ENCODE measurements at places on chromosomes 5 and 9.
A peak's percentile ranks its signal among the peaks of the same experiment; 100 is the strongest.

DNA sequence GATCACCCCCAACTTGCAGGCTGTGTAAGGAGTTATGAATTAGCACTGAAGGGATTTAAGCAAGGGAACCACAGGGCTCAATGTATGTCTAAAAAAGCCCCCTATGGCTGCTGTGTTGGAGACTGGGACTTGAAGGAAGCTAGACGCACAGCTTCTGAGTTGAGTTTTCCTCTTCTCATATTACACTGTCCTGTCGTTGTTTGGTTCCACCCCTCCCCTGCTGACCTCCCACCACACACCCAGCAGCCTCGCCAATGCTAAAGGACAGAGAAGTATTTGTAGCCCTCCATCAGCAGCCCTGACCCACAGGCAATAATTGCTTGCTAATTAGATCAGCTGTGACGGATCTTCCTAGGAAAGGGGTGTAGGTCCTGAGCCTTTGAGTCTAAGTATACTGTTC is 15.1 kb upstream of the CARTPT start:
- DNase-seq: no peak

DNA sequence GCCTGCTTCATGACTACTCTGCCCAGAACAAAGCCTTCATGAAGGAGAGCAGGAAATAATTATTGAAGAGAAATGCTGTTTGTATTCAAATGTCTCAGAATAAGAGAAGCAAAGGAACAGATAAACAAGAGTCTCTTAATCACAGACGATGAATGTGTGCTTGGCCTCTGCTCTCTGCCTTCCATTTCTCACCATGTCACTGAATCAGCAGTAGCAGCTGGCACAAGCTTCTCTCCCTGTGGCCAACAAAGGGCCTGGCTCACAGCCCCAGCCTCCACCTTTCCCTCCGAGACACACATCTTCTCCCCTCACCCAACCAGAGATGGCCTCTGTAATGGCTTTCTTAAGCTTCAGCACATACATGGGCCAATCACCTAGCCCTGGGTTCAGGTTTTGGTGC is 128.1 kb upstream of the SLIT3 start:
- no peak for DNase-seq

- DNase-seq: no peak
These were observed 669.9 kb downstream of the MTRR start for GRCh38 chr5:8538821-8539220.

- no peak for DNase-seq
These were observed 562.6 kb downstream of the ANXA1 start for GRCh38 chr9:73714294-73714693.

GRCh38 chr5:60183881-60184280 is 290.4 kb upstream of the PDE4D start:
- no peak for DNase-seq

DNA sequence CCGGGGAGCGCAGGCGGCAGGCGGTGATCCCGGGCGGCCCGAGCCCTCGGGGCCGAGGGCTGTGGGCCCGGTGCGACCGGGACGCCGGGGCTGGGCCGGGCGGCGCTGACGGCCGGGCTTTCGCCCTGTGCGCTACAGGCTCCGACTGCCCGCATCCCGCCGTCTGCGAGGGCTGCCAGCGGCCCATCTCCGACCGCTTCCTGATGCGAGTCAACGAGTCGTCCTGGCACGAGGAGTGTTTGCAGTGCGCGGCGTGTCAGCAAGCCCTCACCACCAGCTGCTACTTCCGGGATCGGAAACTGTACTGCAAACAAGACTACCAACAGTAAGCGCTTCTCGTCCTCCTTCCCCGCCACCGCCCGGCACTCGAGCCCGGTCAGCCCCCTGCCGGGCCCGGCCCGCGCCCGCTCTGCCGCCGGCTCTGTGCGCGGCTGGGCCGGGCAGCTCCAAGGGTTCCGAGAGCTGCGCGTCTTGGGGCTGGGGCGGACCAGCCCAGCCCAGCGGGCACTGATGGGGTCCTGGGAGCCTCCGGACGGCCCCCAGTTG is 1.6 kb downstream of the LMX1B start:
- no peak for DNase-seq

DNA sequence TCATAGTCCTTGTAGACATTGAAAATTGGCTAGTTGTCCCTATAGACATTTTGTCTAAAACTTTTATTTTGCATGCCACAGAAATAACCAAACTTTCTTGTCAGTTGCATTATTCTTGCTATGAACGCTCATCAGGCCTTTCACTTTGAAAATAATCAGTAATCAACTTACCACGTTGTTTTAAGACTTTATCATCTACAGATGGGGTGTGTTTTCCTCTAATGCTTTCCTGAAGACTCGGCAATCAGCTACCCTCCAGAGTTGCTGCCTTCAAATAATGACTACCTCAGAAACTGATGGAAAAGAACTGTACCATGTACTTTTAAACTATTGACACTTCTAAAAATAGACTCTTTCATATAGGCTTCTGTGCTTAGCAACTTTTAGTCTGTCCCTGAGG is 33.5 kb upstream of the HSPB3 start:
- DNase-seq: no peak

- DNase-seq: no peak
These were observed 54.8 kb downstream of the PWWP2A start for GRCh38 chr5:160064417-160064810.

- DNase-seq: no peak
These were observed 167.5 kb downstream of the DAB2IP start for GRCh38 chr9:121818841-121819427.

GRCh38 chr5:37247036-37247435 is 2.1 kb downstream of the CPLANE1 start:
- DNase-seq: no peak

DNA sequence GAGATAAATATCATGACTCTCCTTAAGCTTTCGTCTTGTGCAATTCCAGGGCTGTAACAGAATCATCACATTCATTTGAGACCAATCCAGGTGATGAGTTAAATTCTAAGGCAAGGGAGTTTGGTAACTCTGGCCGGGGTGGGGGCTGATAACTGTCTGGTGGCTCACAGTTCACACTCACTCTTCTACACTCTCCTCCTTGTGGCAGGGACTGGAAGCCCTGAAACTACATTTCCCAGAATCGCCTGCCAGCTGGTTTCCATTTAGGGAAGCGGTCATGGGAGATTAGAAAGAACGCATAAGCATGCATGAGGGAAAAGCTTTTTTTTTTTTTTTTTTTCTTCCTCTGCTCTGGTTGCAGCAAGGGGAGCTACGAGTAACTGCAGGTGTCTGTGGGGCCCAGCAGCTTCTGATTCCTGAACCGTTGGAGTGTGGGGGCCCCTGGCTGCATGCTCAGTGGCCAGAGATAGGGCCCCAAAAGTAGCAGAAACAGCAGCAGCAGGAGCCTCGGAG is 154.8 kb upstream of the TBC1D2 start:
- peak; percentile 12 for DNase-seq

GRCh38 chr5:130795037-130795436 is 370.0 kb downstream of the HINT1 start:
- no peak for DNase-seq

GRCh38 chr5:180739271-180739670 is 587 bp downstream of the OR2Y1 start:
- DNase-seq: no peak

- no peak for DNase-seq
These were observed 26.2 kb downstream of the IRF1 start for GRCh38 chr5:132464156-132464939.

DNA sequence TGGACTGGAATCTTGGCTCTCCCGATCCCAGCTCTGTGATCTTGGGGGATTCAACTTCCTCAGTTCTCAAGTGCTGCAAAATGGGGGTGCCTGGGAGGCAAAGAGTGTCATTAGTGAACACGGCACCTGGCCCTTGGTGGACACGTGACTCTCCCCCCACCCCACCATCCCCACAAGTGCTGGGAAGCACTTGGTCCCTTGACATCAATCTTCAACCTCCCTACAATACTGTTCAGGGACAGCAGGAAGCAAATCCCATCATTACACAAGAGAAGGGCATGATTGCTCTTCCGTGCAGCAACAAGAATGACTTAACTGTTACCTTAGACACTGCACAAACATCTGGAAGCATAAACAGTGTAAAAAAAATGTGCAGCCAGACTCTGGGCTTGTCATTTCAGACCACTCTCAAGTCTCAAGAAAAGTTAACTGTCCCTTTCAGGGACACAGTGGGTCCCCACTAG is 61.4 kb downstream of the PSMB7 start:
- no peak for DNase-seq

GRCh38 chr9:99793528-99793927 is 28.2 kb upstream of the NR4A3 start:
- no peak for DNase-seq

DNA sequence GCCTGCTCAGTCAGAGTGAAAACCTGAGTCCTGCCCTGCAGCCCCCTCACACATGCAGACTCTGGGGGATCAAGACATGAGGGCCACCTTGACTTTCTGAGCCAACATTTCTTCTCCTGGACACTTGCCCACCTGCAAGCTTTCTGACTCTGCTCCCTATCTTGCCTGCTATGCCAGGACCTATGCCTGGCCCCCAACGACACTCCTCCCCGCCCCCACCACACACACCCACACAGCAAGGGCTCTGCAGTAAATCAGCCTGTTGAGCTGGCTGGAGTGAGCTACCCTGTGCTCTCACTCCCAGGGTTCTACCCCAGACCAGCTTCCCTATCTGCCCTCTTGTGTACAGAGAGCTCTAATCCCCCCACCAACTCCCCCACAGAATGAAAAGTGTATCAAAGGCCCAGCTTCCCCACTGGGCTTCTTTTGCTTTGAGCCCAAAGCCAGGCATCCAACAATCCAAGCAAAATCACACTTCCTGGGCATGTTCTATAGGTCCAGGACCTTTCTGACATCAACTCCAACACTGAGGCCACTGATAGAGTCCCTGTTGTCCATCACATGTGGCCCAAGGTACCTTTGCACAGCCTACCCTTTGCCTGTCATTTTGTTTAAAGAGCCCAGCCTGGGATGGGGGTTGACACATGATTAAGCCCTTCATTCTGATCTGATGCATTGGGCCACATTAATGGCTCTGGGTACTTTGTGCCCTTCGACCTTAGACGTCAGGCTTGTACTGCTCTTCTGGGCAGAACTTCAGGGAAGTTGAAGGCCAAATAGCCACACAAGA is 7.2 kb downstream of the PDLIM4 start:
- no peak for DNase-seq

GRCh38 chr9:130139251-130139650 is 33.0 kb upstream of the NCS1 start:
- DNase-seq: no peak

- DNase-seq: no peak
These were observed 789 bp downstream of the COL27A1 start for GRCh38 chr9:114155995-114156656.

GRCh38 chr9:92808726-92809451 is 44.3 kb upstream of the BICD2 start:
- peak; percentile 76 for DNase-seq

DNA sequence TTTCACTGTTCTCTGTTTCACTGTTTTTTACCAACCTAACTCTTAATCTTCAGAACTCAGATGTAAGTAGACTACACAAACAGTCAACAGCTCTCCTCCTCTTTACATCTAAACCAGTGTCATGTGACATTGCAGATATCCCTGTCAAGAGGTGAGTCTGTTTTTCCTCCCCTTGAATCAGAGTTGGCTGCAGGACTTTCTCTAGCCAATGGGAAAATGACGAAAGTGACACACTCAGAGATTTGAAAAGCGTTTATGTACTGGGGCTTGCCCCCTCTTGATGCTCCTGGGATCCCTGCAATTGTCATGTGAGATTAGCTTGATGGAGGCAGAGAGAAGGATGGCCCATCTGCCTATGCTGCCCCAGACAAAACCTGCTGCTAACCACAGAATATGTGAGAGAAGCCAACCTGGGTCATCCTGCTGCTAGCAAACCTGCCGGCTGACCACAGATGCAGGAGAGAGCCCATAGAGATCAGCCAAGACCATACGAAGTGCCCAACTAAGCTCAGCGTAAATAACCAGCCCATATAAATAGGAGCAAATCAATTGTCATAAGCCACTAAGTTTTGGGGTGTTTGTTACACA is 111.1 kb downstream of the ASTN2 start:
- DNase-seq: no peak

DNA sequence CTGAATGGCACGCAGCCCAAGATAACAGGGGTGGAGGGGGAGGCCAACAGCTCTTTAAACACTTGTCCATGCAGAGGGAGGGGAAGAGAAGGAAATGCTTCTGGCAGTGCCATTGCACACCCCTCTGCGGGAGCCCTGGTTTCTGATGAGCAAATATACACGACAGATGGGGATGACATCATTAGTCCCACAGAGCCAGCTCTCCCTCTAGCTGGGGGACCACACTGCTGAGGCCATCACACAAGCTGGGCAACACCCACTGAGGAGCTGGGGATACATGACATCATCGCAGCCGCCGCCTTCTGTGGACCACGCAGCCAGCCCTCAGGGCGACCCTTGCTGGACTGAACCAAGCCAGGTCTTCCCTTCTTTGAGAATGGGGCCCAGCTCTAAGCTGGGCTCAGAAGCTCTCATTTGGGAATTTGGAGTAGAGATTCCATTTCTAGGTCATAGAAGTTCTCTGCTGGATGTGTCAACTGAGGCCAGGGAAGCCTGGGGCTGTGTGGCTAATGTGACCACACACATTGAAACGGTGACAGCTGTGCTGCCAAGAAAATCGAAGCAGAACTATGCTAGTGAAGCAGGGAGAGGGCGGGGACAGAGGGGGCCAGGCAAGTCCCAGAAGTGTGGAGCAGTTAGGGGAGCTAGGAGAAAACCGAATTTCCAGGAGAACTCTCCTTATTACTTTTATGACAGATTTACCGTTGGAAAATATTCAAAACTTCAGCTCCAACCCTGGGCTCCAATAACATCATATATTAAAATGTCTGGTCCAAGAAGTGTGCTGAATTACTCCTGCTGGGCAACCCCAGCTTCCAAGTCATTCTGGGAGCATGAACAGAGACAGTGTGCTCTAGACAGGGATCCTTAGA is 79.5 kb downstream of the PRRT1B start:
- no peak for DNase-seq

DNA sequence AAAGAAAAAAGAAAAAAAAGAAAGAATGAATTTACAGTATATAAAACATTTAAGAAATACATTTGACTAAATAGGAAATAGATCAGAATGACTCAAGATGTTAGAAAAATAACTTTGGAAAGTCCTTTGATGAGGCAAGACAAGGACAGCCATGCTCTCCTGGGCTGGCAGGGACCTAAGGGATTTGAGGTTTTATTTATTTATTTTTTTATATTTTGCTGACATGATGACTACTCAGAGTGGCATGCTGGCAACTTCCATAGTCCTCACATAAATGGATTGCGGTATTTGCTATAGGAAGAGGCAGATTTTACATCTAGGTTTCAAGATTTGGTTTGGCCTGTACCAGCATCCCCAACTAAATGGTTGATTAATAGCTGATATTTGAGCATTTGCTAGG is 17.7 kb downstream of the SLC28A3 start:
- no peak for DNase-seq

GRCh38 chr9:113609562-113610318 is 146.2 kb downstream of the RGS3 start:
- DNase-seq: no peak
